ENCODE measurements at places on chromosomes 4 and X. TPM values are rescaled to one million over a fixed set of nuclear protein-coding genes. Genes with fewer than 3 reads are reported as not detected.

The ETNPPL gene
- not detected for total RNA-seq

DNA sequence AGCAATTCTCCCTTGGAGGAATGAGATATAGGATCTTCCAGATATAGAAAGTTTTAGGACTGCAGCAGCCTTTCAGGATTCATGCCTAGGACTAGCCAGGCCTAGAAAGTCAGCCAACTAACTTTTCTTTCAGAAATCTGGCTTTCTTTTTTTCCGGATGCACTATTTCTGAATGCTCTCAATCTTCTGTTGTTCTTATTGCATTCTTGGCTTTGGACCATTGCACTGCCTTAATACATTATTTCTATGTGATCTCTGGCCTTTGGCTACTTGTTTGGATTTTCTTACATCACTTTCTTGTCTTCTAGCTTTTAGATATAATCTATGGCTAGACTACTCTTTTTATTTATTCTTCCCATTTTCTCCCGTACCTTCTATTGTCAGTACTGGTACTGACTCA is 813.1 kb upstream of the HTR2C start:
- DNase-seq, result no peak

The C4orf50 gene
- total RNA-seq, result not detected

GRCh38 chr4:53676402-53676871 is 85.2 kb upstream of the LNX1 start:
- no peak for DNase-seq

All from mesenteric fat pad (tissue), 1 donor.